Colonic mucosa (tissue), 4 donors: ENCODE measurements at places on chromosomes 2 and 18.

- no peak for DNase-seq
- no peaks in the 10 kb centered on the region for H3K27me3 ChIP-seq
- H3K36me3 ChIP-seq: no peaks in the 10 kb centered on the region
- no peak overlapping the region for H3K27ac ChIP-seq
- no peak overlapping the region for H3K4me3 ChIP-seq
Measured at GRCh38 chr2:105861200-105861599, 116.5 kb downstream of the NCK2 start.

DNA sequence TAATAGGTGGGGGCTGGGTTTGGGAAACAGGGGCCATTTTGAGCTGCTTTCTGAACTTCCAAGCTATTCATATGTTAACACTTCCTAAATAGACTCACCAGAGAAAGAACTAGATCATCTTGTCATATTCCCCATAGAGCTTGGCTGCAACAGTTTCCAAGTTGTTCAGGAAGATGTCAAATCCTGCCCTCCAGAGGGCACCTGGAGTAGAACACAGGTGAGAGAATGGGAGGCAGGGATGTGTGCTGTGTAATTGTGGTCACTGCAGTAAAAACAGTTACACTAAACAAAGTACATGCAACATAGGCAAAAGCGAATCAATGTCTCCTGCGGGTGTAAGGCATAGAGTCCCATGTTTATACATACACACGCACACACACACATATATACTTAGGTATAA lies 34.5 kb upstream of the LRRC30 start:
- no peak overlapping the region for H3K27ac ChIP-seq
- no peak for DNase-seq
- H3K27me3 ChIP-seq: no peaks in the 10 kb centered on the region

- H3K36me3 ChIP-seq: no peaks in the 10 kb centered on the region
- H3K27ac ChIP-seq: no peak overlapping the region
Measured at GRCh38 chr18:77037567-77037966, 95.0 kb downstream of the MBP start.

GRCh38 chr18:65706646-65707045 lies 44.2 kb upstream of the CDH7 start:
- no peaks in the 10 kb centered on the region for H3K4me1 ChIP-seq
- no peaks in the 10 kb centered on the region for H3K36me3 ChIP-seq
- no peak overlapping the region for H3K27ac ChIP-seq
- no peaks in the 10 kb centered on the region for H3K27me3 ChIP-seq

GRCh38 chr2:26786207-26787028 lies 562 bp downstream of the CENPA start:
- DNase-seq: peak; percentile 36
- H3K4me1 ChIP-seq: no peaks in the 10 kb centered on the region
- H3K27me3 ChIP-seq: no peaks in the 10 kb centered on the region
- no peak overlapping the region for H3K27ac ChIP-seq
- no peaks in the 10 kb centered on the region for H3K36me3 ChIP-seq

DNA sequence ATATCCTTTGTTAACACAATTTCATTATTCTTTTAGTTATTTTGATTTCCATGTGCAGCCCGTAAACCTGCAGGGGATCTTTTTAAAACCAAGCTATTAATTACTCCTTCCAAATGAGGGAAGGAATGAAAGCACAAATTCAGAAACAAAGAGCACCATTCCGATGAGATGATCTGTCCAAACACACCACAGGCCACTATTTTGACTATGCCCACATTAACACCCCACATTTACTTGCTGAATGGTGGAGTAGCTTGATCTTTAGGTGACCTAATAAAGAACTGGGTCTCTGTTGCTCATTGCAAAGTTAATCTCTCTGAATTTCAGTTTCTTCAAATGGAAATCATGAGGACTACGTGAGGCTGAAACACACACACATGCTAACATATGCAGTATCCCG lies 218.0 kb downstream of the IRS1 start:
- no peaks in the 10 kb centered on the region for H3K4me1 ChIP-seq
- no peak for DNase-seq
- H3K27me3 ChIP-seq: no peaks in the 10 kb centered on the region
- H3K27ac ChIP-seq: no peak overlapping the region
- H3K36me3 ChIP-seq: no peaks in the 10 kb centered on the region

DNA sequence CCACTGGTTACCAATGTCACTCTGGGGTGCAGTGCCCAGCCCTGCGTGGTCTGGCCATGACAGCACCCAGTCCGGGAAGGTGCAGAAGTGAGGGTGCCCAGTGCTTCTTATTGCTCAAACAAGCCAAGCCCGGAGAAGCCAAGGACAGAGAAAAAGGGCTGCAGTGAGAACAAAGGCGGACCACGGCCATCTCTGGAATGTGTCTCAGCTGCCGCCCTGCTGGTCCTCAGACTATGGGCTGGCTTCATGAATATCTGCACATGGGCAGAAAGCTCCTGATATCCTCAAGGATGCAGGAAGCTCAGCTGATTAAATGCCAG lies 28.7 kb downstream of the COPS9 start:
- no peaks in the 10 kb centered on the region for H3K36me3 ChIP-seq
- DNase-seq: no peak
- H3K4me1 ChIP-seq: no peaks in the 10 kb centered on the region

DNA sequence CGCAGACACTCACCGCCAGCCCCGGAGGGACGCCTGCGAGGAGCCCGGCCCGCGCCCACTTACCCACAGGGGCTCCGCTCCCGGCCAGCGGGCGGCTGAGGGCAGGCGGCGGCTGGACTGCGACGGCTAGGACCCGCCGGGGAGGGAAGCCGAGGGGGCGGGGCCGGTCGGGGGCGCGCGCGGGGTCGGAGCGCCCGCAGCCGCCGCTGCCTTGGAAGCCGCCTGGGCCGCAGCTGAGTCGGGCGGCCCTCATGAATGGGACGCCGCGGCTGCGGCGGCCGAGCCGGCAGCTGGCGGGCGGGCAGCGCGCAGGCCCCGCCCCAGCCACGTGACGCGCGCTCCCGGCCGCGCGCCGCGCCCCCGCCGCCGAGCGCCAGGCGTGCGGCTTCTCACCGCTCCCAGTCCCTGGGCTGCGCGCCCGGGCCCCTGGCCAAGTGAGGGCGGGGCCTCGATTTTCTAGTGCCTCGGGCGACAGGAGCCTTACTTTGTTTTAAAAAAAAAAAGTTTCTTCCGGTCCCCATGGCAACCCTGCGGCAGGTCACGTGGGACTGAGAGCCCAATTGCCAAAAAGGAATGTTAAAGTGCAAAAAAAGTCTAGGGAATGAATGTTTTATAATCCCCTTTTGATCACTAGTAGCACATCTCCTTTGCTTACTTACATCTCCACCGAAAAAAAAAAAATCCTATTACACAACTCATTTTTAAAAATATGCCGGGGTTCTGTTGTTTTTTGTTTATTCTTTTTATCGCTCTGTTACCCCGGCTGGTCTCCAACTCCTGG lies at the start of gene LPIN2:
Gene LPIN2 (minus strand): TSS at position 121 of the 781 bp plus-strand sequence. CDS start 52,304 bp downstream, outside the sequence.
- peak; percentile 100 for DNase-seq
- peak within 1 kb of the TSS; percentile 94 for H3K27ac ChIP-seq
- H3K4me1 ChIP-seq: no peaks in the 10 kb centered on the region
- H3K27me3 ChIP-seq: no peaks in the 10 kb centered on the region
- H3K4me3 ChIP-seq: peak within 1 kb of the TSS; percentile 73

DNA sequence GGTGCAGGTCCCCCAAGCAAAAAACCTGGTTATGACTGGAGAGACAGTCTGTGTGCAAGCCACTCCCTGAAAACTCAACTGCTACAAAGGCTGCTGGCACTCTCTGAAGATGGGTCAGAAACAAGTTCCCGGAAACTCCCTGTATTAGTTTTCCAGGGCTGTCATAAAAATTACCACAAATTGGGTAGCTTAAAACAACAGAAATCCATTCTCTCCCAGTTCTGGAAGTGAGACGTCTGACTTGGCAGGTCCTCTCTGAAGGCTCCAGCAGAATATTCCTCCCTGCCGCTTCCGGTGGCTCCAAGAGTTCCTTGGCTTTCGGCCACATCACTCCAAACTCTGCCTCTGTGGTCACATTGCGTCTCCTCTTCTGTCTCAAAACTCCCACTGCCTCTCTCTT lies 30.1 kb upstream of the SERPINE2 start:
- H3K36me3 ChIP-seq: no peaks in the 10 kb centered on the region
- no peaks in the 10 kb centered on the region for H3K27me3 ChIP-seq
- no peaks in the 10 kb centered on the region for H3K4me1 ChIP-seq

DNA sequence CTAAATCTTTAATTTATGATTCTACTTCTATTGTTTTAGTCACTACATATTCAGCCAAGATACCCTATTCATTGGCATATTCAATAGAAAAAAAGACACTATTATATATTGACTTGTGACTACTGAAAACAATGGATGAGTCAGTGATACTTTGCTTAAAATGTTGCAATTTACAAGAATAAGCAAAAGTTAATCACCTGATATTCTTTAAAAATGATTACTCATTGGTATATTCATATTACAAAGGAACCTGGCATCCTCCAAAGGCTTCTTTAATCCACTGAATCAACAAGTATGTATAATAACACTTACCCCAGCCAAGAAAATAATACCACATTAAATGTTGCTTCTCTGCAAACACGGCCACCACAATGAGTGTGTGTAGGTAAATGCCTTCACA lies 87.8 kb downstream of the CALCRL start:
- H3K36me3 ChIP-seq: no peaks in the 10 kb centered on the region
- no peak overlapping the region for H3K27ac ChIP-seq
- H3K27me3 ChIP-seq: no peaks in the 10 kb centered on the region
- H3K4me3 ChIP-seq: no peak overlapping the region
- no peaks in the 10 kb centered on the region for H3K4me1 ChIP-seq

DNA sequence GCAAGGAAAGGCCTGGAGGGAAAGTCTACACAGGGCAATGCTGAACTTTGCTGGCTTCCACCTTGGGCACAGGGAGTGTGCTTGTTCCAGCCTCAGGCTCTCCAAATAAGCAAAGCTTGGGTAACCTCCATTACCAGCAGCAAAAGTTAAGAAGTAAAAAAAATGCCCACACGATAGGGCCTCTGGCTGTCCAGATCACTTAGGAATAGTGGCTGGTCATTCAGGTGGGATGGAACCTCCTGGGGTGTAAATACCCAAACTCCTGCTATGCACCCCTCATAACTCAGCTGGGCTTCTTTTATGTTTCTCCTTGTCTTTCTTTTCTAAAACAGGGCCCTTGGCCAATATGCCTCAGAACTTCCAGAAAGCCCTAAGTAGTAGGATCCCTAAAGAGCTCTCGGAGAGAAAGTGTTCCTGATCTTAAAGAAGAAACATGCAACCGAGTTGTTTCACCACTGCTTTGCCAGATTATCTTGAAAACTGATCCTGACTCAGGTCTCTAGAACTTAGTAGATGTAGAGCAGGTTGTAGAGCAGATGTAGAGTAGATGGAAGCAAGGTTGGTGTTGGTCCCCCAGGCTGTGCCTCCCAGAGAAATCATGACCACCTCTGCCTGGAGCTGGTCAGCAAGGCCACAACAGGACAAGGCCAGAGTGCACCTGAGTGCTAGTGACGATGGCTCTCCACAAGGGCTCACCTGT lies 2.0 kb upstream of the OSR1 start:
- no peaks in the 10 kb centered on the region for H3K4me1 ChIP-seq
- no peak for DNase-seq
- no peaks in the 10 kb centered on the region for H3K36me3 ChIP-seq
- H3K27ac ChIP-seq: no peak overlapping the region
- no peak overlapping the region for H3K4me3 ChIP-seq
- H3K27me3 ChIP-seq: peaks cover 31% of the 10 kb centered on the region

DNA sequence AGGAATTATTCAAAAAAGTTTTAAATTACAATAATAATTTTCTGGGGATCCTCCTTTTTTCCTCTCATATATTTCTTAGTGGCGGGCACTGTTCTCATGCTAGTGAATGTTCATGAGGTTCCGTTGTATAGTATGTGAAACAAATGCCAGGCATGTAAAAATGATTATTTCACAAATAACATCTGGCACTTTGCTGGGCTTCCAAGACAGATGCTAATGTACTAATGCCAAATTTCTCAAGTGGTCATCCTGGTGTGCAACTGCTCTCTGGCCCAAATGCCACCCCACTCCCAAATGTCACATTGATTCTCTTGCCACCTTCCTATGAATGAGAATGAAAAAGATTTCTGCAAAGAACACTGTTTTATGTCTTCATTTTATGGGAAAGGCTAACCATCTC lies 564.0 kb upstream of the GCFC2 start:
- H3K36me3 ChIP-seq: no peaks in the 10 kb centered on the region
- no peaks in the 10 kb centered on the region for H3K27me3 ChIP-seq
- no peaks in the 10 kb centered on the region for H3K4me1 ChIP-seq
- no peak overlapping the region for H3K27ac ChIP-seq

DNA sequence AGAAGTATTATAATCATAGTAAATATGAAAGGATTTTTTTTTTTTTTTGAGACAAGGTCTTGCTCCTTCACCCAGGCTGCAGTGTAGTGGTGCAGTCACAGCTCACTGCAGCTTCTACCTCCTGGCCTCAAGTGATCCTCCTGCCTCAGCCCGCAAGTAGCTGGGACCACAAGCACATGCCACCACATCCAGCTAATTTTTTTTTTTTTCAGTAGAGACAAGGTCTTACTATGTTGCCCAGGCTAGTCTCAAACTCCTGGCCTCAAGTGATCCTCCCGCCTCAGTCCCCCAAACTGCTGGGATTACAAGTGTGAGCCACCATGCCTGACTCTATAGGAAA lies 301.6 kb upstream of the STON1 start:
- H3K27ac ChIP-seq: no peak overlapping the region
- H3K27me3 ChIP-seq: no peaks in the 10 kb centered on the region
- no peak overlapping the region for H3K4me3 ChIP-seq

- no peak overlapping the region for H3K27ac ChIP-seq
- DNase-seq: no peak
Measured at GRCh38 chr2:19929226-19929625, 27.4 kb upstream of the TTC32 start.

DNA sequence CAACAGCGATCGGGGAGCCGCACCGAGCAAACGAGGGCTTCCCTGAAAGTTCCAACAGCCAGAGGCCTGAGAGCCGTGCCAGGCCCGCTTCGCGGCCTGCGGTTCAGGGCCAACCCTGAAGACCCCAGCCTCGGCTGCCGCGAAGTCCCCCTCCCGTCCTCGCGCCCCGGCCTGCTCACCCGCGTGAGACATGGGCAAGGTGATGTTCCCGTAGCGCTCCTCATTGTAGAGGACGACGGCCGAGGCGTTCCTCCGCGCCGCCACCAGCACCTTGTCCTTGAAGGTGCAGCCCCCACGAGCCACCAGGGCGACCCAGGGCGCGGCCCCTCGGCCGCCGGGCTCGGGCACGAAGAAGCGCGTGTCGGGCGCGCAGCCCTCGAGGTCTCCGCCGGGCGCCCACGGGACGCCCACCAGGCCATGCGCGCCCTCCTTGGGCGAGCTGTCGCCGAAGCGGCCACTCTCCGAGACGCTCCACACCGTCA lies 510 bp downstream of the RNF149 start:
- no peaks in the 10 kb centered on the region for H3K27me3 ChIP-seq
- DNase-seq: peak; percentile 39
- H3K27ac ChIP-seq: peak overlapping the region; percentile 91
- H3K4me1 ChIP-seq: no peaks in the 10 kb centered on the region
- H3K4me3 ChIP-seq: peak overlapping the region; percentile 85
- H3K36me3 ChIP-seq: no peaks in the 10 kb centered on the region
